ENCODE measurements at places on chromosomes 2 and 18.

- no peak for ATAC-seq
These were observed 36.5 kb downstream of the GALNT14 start for GRCh38 chr2:31101701-31102100.

GRCh38 chr2:133821107-133821760, 253.0 kb upstream of the NCKAP5 start:
- no peak for ATAC-seq

GRCh38 chr2:22957446-22957845, 427.5 kb upstream of the KLHL29 start:
- no peak for ATAC-seq

DNA sequence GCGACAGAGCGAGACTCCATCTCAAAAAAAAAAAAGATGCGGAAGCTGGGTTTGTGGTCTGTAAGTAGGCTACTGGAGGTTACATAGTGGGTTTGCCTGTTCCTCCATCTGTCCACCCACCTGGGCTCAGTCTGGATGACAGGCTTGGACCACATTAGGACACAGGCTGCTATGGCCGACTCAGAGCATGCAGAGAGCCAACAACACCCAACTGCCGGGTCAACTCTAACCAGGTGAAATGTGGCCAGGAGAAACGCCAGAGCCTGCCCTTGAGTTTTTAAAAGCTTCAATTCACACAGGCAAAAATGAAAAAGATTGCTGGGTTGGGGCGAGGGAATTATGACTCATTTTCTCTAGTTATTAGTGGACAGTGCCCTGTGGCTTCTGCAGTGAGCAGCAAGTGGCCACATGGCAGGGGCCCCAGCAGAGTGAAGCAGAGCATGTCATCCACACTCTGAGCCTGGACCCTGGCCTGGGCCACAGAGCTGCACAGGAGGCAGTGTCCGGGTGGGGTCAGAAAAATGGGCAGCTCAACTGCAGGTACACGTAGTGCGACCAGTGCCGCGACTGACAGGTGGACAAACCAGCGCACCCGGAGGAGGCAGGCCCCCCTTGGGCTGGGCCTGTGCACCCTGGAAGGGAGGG, 67.4 kb downstream of the BIN1 start:
- ATAC-seq, result peak; percentile 81

DNA sequence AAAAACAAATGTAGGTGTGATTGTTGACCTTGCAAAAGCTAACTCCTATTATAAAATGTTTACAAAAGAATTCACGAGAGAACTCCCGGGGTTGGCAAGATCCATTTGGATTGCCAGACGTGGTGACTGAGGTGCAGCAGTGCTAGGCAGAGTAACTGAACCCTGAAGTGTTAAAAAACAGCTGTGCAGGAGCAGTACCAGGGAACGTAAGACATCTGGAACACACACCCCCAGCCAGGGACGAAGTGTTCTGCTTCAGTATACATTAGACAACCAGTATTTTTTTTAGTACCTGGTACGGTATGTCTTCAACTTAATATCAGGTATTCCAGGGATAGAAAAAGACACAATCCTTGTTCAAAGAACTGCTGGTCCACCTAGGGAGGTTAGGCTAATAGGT, 272.1 kb upstream of the EPAS1 start:
- no peak for ATAC-seq

DNA sequence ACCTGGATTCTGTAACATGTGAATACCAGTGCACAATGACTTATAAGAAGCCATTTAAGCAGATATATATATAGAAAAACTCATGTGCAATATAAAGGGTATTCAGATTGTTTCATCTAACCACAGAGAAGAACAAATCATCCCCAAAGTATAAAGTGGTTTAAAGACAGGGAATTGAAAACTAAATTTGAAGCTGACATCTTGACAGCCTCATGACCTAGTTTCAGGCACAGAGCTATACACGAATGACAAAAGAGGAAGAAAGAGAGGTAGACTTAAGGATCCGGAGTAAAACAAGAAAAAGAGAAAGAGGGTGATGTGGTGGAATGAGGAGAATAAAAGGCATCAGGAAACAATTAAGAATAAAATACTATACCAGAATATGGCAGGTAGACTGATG, 194.5 kb downstream of the EPHA4 start:
- no peak for ATAC-seq

DNA sequence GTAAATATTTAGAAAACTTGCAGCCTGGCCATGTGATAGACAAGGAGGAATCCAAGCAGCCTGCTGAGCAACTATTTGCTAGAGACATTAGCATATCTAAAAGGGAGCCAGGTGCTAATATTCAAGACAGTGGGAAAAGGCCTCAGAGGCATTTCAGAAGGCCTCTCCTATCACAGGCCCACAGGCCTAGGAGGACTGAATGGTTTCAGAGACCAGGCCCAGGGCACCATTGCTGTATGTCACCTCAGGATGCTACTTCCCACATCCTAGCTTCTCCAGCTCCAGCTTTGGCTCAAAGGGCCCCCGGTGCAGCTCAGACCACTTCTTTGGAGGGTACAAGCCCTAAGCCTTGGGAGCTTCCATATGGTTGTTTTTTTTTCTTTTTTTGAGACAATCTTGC, 3.8 kb downstream of the NAT8 start:
- ATAC-seq, result no peak

DNA sequence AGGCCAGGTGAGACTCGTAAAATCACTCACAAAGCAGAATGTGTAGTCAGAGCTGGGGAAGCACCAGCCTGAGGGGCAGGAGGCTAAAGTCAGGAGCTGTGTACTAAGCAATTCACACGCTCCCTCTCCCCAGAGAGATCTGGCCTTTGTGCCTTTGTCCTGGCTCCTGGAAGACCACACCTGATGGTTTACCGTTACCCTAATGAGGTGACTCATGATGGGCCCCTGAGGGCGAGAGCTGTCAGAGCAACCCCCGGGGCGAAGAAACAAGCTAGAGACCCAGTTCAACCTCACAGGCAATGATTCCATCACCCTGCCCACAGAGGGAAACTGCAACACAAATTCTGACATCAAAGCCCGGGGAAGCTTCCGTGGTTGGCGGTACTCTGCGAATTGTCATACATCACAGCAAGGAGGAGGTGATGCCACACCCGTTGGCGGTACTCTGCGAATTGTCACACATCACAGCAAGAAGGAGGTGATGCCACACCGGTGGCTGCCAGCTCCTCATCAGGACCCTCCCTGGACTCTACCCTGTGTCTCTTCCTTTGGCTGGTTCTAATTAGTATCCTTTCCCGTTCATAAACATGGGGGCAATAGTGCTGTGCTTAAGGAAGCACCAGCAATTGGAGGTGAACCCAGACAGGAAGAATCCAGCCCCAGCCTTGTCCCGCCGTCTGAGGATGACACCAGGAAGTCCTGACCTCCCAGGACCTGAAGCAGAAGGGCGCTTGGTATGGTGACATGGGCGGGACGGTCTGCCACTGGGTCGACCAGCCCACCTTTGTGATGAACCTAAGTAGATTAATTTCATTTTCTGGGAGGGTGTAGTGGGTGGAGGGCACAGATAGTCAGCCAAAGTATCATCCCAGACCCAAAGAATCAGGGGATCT, 30.5 kb downstream of the B3GNT7 start:
- no peak for ATAC-seq

All from stimulated activated memory B cell treated with anti-CD40 and anti-IgM and Interleukin-4, amounts not matched to agents 10 μg/mL and 1 μg/mL and 100 μg/mL, for 72 hours (primary cell).